ENCODE measurements at places on chromosomes 4 and X.

- no peak for DNase-seq
Measured at GRCh38 chr4:15906020-15906443, 32.5 kb downstream of the FGFBP1 start.

DNA sequence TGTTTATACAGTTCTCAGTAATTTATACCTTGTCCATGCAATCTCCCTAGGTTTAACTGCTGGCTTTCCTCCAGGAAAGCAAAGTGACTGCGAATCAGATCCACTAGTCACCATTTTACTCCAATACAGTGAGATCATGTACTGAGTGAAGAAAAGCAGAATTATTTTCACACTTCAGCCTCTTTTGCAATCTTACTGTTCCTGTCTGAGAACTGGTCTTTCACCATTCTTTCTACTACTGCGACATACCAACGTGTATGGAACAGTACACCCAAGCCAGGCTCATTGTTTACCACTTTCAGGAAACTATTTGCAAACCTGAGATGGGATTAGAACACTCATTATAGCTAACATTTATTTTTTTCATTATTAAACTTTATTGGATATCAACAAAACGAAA, 8.0 kb upstream of the MSL3 start:
- DNase-seq = no peak

GRCh38 chrX:132775263-132775823, 183.1 kb downstream of the HS6ST2 start:
- no peak for DNase-seq

- DNase-seq = no peak
Measured at GRCh38 chr4:11900359-11900758, 471.7 kb upstream of the HS3ST1 start.

DNA sequence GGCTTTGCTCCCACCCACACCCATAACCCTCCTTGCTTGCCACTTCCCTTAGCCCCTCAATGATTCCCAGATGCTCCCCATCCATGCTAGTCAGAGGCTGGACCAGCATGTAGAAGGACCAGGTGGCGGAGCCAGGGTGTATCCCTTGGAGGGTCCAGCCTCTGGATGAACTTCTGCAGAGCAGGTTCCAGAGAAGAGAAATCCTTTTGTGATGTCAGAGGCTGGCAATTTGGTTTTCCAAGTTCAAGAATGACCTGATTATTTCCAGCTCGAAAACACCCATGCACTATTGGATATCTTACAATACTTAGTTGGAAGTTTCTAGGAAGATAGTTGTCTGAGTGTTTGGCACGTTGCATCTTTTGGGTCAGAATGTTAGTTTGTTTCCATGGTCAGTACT, 168.3 kb upstream of the RPS6KA3 start:
- DNase-seq = no peak

- no peak for DNase-seq
Measured at GRCh38 chr4:3851211-3851610, 85.0 kb downstream of the ADRA2C start.

- no peak for DNase-seq
Measured at GRCh38 chrX:153665726-153666306, 7.8 kb downstream of the PNCK start.

DNA sequence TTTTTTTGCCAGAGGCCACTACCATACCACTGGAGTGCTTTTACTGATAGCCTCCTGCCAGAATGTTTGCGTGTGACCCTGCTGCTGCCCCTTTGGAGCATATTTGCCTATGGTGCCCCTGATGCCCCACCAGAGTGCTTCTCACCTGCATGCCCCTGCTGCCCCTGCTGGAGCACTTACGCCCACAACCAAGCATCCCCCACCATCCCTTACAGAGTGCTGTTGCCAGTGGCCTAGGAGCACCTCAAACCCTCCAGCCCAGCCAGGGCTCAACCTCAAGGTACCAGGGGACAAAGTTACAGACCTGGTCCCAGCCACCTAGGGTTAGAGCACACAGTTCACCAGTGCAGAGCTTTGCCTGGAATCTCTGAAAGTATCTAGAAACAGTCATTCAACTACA, 207.2 kb downstream of the CFAP299 start:
- no peak for DNase-seq

GRCh38 chrX:119041175-119041574, 31.6 kb upstream of the CT47C1 start:
- no peak for DNase-seq

- no peak for DNase-seq
Measured at GRCh38 chr4:70927502-70928137, 25.5 kb downstream of the MOB1B start.

- no peak for DNase-seq
Measured at GRCh38 chr4:73451404-73451803, 15.4 kb downstream of the AFP start.

GRCh38 chr4:102663073-102663472, 97.7 kb downstream of the MANBA start:
- no peak for DNase-seq

DNA sequence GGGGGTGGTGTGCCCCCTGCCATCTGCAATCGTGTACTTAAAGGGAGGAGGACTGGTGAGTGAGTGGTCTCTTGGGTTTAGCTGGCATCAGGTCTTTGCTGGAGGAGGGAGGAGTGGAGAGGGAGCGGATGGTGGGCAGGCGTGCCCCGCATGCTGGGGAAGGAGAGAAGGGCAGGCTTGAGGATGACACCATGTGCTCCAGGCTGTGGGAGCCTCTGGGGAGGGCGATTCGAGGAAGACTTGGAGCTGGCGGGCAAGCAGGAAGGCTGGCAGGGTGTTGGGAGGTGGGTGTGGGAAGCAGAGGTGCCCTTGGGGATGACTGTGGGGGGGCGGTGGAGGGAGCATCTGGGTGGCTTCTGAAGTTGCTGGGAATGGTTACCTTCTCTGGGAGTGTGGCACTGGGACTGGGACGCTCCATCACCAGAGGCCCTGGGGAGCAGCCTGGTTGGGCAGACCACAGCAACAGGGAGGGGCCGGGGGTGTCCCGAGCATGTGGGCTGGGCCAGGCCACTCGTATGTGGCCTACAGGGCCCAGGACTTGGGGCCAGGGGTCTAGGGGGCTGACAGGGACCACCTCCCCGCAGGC, 30.8 kb upstream of the AFAP1 start:
- no peak for DNase-seq

- no peak for DNase-seq
Measured at GRCh38 chrX:21986596-21986995, 45.5 kb upstream of the PHEX start.

GRCh38 chr4:15003891-15004738, 1.8 kb downstream of the CPEB2 start:
- peak; percentile 23 for DNase-seq

GRCh38 chr4:168882650-168883233, 127.3 kb downstream of the CBR4 start:
- no peak for DNase-seq

GRCh38 chr4:119942806-119943205, 123.8 kb downstream of the MAD2L1 start:
- DNase-seq = no peak

DNA sequence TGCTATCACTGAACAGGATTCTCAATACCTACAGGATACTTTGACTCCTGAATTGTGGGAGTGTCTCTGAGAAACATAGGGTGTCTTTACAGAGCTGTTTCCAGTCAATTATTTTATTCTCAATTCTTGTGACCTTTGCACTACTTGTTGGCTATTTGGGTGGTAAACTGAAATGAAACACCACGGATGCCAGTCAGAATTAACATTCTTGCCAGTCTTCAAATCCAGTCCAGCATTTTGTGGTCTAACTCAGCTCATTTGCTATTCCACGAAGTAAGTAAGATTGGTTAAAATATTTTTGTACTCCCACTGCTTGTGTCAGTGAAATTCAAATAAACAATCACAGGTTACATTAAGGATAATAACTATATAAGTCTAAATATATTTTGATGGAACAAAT, 197.9 kb downstream of the ANKRD50 start:
- no peak for DNase-seq

DNA sequence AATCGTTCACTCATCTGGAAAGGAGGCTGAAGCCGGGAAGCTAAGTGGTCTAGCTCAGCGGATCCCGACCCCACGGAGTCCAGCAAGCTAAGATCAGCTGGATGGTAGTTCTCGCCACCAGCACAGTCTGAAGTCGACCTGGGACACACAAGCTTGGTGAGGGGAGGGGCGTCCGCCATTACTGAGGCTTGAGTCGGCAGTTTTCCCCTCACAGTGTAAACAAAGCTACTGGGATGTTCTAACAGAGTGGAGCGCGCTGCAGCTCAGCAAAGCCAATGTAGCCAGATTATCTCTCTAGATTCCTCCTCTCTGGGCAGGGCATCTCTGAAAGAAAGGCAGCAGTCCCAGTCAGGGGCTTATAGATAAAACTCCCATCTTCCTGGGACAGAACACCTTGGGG, 555.4 kb downstream of the BCOR start:
- no peak for DNase-seq

GRCh38 chr4:8862800-8863685, 8.6 kb downstream of the HMX1 start:
- no peak for DNase-seq

GRCh38 chrX:69556060-69557011, 52.2 kb downstream of the NALF2 start:
- no peak for DNase-seq

GRCh38 chrX:35841872-35842271, 43.7 kb downstream of the MAGEB16 start:
- DNase-seq = no peak

GRCh38 chrX:106905064-106905708, 2.0 kb upstream of the RIPPLY1 start:
- no peak for DNase-seq

- no peak for DNase-seq
Measured at GRCh38 chrX:130770615-130771014, 132.4 kb downstream of the ENOX2 start.

DNA sequence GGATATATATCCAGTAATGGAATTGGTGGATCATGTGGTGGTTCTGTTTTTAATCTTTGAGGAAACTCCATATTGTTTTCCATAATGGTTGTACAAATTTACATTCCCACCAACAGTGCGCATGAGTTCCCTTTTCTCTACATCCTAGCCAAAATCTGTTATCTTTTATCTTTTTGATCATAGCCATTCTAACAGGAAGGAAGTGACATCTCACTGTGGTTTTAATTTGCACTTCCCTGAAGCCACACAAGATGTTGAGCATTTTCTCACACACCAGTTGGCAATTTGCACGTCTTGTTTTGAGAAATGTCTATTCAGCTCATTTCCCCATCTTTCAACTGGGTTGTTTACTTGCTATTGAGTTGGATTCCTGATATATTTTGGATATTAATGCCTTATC, 194.9 kb downstream of the CBLL2 start:
- DNase-seq = no peak

GRCh38 chrX:12425496-12425895, 287.2 kb downstream of the FRMPD4 start:
- DNase-seq = no peak

GRCh38 chr4:13990596-13991589, 363.4 kb upstream of the BOD1L1 start:
- DNase-seq = no peak

GRCh38 chr4:55458611-55459010, 62.9 kb downstream of the TMEM165 start:
- DNase-seq = no peak

DNA sequence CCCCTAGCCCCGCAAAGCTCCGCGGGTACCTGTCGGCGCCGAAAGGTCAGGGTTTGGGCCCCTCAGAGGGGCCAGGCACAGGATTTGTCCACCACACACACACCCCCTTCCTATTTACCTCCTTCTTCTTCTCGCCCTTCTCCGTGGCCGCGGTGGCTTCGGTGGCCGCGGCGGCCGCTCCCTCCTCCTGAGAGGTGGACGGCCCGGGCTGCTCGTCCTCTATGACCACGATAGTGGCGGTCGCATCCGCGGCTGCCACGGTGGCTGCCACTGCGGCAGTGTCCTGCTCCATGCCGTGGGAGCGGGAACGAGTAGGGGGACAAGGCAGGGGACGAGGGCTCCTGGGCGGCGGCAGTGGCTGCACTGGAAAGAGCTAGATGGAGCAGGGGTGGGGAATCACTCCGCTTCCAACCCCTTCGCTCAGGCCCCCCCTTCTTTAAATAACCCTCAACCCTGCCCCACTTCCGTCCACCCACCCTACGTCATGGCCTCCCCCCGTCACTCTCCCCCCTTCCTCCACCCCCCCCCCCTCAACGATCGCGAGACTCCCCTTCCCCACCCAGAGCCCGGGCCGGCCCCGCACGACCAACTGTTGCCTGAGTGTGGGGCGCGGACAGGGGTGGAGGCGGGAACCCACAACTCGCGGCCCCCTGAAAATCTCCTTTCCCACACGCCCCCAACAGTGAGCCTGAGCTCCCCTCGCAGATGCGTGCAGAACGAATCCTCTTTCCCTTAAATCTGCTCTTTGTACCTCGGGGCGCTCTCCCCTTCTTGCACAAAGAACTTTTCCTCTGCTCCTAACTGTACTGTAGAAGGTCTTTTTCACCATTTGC, at the start of gene SMARCA1:
Gene SMARCA1 (minus strand): TSS at position 412 of the 833 bp plus-strand sequence. CDS start 120 bp downstream, at position 292.
- DNase-seq = no peak

DNA sequence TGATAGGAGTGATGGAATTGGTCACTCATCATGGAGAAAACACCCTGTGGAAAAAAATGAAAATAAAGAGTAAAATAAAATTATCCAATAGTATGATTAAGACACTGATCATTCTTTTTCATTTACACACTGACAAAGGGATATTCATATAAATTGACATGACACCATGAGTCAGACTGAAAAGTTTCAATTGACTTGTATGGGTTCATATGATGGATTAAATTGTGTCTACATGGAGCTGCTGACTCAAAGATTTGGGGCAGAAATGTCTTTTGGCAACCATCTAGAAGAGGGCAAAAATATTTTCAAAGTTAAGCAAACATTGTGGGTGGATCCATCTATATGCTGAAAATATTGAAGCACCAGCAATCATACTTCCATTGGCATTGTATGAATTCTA, 153.4 kb upstream of the PPP3CA start:
- DNase-seq = no peak

- DNase-seq = no peak
Measured at GRCh38 chr4:10380735-10381134, 76.5 kb downstream of the ZNF518B start.

GRCh38 chr4:80073473-80074008, 512 bp upstream of the ANTXR2 start:
- no peak for DNase-seq

- no peak for DNase-seq
Measured at GRCh38 chr4:132540268-132540667, 608.8 kb upstream of the PCDH10 start.

DNA sequence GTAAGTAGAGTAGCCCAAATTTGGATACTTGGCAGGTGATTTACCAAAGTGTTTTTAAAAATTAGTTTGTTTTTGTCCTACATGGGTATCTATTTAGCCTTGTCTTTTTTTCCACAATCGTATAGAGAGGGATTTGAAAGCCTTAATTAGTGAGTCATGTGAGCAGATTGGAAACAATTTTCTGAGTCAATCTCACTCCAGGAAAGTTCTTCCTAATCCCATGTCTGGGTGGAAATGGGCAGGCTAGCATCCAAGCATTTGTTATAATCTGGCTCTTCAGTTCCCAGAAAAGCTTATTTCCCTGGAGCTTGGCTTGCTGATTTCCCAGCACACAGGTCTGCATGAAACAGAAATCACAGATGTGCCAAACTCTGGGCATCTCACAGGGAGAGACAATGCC, 426.9 kb upstream of the BOD1L1 start:
- DNase-seq = no peak

All from activated T-helper 1 cell treated with anti-CD3 and anti-CD28 coated beads, Interleukin-2, amount 50 U/mL, for 16 hours (primary cell).